GM13977 (cell line): ENCODE measurements at places on chromosomes 7 and 10.

DNA sequence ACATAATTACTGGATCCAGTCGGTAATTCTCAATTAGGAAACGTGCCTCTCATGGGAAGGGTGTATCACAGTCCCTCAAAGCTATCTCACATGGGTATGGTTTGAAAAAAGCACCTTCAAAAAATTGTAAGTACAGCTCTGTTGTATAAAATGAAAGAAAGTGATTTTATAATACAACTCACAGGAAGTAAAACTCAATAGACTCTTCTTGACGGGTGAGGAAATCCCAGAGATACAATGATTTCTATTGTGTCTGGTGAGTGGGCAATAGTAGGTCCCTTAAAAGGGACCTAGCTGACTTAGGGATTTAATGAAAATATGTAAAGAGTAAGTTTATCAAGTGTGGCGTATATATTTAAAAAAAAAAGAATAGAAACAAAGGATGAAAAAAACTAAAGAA is 27.0 kb downstream of the TASOR2 start:
- no peak for DNase-seq

- peak; percentile 8 for DNase-seq
Measured at GRCh38 chr10:73779539-73780197, 2.2 kb upstream of the CHCHD1 start.

DNA sequence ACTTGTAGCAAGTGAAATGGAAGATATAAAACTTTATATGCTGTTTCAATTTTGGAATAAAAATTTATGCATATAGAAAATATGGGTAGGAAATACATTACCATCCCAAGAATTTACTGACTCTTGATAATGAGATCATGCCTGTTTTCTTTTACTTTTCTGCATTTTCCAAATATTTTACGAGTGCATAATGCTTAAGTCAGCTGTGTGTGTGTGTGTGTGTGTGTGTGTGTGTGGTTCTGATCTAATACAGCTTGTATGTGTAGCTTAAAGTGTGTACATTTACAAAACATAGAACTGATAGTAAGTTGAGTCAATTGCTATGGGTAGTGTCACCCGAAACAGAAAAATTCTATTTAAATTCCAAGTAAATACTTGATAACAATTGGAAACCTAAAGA is 315.9 kb upstream of the LRRN3 start:
- DNase-seq, result no peak

GRCh38 chr7:115522174-115522573 is 508.4 kb downstream of the TFEC start:
- no peak for DNase-seq

DNA sequence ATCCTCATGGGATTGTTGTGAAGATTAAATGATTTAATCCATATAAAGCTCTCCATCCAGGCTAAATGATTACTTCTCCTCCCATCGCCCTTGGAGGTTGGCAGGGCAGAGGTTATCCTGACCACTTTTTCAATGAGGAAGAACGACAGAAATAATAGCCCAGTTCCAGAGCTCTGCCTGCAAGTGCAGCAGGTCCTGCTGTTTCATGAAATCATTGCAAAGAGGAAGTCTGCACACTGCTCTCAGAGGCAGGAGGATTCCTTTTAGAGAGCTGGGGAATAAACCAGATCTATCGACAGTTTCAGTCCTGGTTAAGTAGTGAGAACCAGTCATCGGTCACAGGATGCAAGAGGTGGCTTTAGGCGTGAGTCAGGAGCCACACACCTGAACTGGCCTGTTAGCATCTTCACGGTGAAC is 25.0 kb upstream of the CDH23 start:
- DNase-seq, result peak; percentile 39

GRCh38 chr7:12553416-12553815 is 17.1 kb upstream of the SCIN start:
- no peak for DNase-seq

DNA sequence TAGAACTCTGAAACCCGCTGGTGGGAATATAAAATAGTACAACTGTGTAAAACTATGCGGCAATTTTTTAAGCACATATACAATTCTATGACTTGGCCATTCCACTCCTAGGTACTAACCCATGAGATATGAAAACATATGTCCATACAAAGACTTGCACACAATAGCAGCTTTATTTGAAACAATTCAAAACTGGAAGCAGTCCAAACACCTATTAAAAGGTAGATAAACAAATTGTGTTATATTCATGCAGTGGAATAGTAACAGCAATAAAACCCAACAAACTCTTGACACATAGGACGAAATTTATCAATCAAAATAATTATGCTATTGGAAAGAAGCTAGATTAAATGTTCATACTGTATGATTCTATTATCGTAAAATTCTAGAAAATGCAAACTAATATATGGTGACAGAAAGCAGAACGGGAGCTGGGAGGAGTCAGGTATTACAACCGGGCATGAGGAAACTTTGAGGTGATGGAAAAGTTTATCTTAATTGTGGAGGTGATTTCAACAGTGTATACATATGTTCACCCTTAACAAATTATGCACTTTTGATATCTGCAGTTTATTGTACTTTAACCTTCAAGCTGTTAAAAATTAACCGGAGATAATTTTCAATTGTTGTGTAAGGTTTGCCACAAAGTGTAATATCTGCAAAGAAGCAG is 803 bp upstream of the STK31 start:
- DNase-seq, result no peak

GRCh38 chr7:1810961-1811849 is 141.1 kb downstream of the ELFN1 start:
- no peak for DNase-seq

- no peak for DNase-seq
Measured at GRCh38 chr7:128740996-128741395, 1.8 kb downstream of the CALU start.

DNA sequence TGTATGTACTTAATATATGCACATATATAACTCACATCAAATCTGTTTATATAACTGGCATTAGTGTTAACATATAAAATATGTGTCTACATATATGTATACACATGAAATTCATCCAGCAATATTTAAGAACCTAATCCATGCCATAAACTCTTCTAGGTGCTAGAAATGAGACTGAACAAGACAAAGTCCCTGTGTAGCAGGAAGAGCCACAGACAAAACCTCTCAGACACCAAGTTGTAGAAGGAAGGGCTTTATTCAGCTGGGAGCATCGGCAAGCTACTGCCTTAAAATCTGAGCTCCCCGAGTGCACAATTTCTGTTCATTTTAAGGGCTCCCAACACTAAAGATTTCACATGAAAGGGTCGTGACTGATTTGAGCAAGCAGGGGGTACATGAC is 52.5 kb downstream of the CRPPA start:
- no peak for DNase-seq

GRCh38 chr7:45709168-45710042 is 135.2 kb downstream of the ADCY1 start:
- DNase-seq, result no peak

- DNase-seq, result no peak
Measured at GRCh38 chr10:72260239-72260975, 13.3 kb upstream of the DDIT4 start.

GRCh38 chr7:151402029-151402835 is 7.6 kb downstream of the WDR86 start:
- no peak for DNase-seq

GRCh38 chr7:45236666-45237065 is 79.1 kb downstream of the RAMP3 start:
- no peak for DNase-seq

- no peak for DNase-seq
Measured at GRCh38 chr7:19110776-19111175, 6.7 kb downstream of the TWIST1 start.

DNA sequence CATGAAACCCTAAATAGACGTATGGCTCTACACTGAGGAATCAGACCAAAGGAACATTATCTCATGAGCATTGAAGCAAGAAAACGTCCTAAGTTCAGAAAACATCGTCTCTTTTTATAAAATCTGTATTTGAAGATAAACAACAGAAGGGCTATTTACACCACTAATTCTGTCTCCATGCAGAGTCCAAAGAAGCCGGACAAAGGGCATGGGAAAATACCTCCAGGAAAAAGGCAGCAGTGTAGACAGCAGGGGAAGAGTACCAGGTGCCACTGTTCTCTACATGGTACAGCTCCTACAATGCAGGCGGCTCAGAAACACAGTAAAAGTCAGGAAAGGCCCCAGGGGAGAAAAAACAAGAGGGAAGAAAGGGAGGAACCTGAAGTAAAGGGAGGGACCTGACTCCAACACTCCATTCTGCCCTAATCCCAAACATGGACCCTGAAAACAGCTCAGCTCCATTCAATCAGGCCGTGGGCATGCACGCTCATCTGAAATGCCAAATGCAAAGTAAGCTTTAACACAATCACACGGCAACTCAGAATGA is 17.5 kb downstream of the FAM171A1 start:
- DNase-seq, result no peak

GRCh38 chr10:59625721-59626522 is 83.7 kb downstream of the SLC16A9 start:
- peak; percentile 71 for DNase-seq

DNA sequence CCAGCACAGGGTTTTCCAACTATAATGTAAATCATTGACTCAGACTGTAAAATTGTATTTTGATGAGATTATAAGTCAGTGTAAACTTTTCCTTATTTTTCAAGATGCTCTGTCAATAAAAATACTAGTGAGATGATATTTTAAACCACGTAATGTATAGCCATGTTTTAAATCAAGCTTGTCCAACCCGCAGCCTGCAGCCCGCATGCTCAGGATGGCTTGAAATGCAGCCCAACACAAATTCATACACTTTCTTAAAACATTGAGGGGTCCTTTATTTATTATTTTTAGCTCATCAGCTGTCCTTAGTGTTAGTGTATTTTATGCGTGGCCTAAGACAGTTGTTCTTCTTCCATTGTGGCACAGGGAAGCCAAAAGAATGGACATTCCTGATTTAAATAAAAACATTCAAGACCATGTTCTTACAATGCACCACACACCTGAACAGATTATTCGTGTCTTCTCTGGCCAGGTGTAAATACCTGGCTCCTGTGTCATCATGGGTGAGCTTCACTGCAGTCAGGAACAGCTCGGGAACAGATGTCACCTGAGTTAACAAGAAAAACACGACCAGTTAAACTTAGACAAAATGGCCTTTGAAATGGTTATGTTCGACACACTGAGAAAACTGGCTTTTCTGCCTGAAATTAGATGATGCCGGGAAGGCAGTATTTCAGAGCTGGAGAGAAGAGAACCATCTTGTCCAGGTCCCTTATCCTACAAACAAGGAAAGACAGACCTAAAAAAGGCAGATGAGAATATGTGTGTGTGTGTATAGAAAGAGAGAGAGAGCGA is 5.9 kb downstream of the PITRM1 start:
- DNase-seq, result no peak

DNA sequence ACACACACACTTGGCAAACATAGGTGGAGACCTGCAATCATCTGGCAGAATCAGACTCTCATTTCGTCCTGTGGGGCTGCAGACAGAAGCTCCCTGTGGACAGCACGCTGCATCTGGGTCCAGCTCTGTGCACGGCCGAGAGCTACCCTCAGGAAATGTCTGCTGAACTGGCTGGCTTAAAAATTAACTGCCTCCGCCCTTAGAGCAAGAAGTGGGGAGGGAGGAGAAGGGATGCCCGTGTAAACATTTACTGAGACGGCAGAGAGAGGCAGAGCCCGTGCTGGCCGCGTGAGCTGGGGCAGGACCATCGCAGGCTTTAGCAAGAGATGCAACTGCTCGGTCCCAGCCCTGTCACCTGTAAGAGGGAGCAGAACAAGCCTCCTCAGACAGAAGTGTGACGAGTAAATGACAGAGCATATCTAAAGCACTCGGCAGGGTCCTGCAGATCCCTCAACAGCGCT is 81.8 kb downstream of the TNS3 start:
- DNase-seq, result no peak

- no peak for DNase-seq
Measured at GRCh38 chr7:143360788-143361551, 1.5 kb downstream of the FAM131B start.

DNA sequence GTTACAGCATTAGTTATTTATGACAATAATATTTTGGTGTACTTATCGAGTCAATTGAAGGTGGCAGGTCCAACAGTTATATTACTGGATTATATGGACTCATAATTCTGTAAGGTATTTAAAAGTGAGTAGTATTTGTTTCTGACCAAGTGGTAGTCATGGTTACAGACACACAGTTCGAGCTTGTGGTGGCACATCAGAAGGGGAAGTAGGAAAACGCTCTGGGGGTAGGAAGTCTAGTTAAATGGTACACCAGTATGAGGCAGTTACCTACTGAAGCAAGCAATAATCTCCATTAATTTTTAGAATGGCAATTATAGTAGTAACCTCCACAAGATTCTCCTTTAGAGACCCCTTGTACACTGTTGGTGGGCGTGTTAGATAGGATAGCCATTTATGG is 541.2 kb downstream of the ETV1 start:
- DNase-seq, result no peak

DNA sequence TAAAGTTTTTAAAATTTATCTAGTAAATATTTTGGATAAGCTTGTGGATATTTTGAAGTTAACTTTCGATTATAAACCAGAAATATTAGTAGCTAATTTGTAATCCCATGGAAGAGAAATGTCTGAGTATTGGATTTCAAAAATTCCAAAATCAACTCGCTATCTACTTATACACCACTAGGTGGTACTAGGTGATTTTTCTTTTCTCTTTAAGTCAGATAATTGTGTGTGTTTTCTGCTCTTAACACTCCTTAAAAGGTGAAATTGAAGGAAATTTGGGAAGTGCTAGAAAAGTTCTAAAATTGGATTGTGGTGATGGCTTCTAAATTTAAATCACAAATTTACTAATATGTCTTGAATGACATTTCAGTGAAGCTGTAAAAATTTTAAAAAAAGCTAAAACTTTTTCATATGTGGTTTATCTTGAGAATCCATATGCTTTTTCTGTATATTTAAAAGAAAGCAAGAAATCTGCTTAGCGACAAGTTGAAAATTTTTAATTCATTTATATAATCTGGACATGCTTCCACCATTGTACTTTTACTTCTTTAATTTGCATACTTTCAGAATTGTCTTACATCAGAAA is 90.2 kb downstream of the IPMK start:
- peak; percentile 7 for DNase-seq

DNA sequence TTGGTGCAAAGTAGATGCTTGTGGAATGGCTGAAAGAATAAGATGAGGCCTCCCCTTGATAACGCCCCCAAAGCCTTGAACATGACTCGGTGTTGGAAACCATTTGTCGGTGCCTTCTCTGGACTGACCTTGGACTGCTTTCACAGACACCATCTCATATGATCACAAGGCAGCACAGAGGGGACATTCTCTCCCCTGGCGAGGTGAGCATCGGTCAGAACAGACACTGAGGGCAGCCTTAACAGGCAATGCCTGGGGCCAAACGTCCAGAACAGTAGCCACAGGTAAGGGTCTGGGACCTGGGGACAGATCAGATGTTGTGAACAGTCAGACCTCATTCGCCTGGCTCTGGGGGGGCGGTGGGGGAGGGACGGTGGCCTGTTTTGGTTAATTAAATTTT is 2.8 kb upstream of the TRRAP start:
- DNase-seq, result no peak
